ENCODE measurements at places on chromosomes 3 and 15. TPM values are rescaled to one million over a fixed set of nuclear protein-coding genes. Genes with fewer than 3 reads are reported as not detected.

VEPH1 gene
- total RNA-seq, result not detected

GRCh38 chr3:44409640-44410410, 67.6 kb downstream of the ZNF445 start:
- no peaks in the 10 kb centered on the region for H3K27me3 ChIP-seq
- no peak overlapping the region for H3K27ac ChIP-seq
- no peaks in the 10 kb centered on the region for H3K4me1 ChIP-seq
- no peaks in the 10 kb centered on the region for H3K36me3 ChIP-seq
- no peak for DNase-seq

DNA sequence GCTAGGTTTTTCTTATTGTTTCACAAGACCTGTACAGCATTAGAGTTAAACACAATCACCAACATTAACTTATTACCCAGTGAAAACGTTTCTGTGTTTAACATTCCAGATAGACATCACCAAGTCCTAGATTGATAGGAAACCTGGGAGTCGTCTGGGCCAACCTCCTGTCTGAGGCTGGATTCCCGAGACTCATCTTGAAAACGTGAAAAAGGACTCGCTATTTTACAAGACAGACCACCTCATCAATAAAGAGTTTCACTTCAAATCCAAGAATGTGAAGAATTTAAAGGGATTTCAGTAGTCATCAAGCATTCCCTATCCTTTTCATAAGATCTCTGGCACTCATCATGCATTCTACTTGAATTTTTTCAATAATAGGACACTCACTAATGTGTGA, 626.6 kb downstream of the MCTP2 start:
- DNase-seq, result no peak
- no peaks in the 10 kb centered on the region for H3K4me1 ChIP-seq
- no peak overlapping the region for H3K4me3 ChIP-seq
- H3K36me3 ChIP-seq, result no peaks in the 10 kb centered on the region

DNA sequence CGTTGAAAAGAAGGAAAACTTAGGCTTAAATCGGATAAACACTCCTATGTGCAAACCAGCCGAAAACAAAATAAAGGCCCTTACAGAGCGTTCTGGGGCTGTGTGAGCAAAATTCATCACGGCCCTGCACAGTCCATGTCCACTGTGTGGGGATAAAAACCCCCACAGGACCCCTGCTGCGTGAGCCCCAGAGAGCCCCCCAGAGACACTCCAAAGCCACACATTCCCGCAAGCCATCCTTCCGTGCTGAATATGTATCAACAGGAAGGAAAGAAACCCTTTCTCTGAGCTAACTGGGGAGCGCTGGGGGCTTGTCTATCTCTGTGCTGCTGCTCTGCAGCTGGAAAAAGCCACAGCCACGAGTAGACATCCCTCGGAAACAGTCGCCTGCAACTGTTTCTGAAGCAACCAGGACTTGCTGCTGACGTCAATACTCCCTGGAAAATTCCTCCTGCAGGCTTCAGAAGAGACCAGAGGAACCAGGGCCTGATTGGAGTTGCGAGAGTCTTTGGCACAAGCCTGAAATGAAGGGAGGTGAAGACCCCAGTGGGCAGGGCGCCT, 72.7 kb downstream of the NUP210 start:
- no peak overlapping the region for H3K4me3 ChIP-seq
- peaks cover under 1% of the 10 kb centered on the region for H3K4me1 ChIP-seq
- DNase-seq, result no peak
- H3K27me3 ChIP-seq, result no peaks in the 10 kb centered on the region

CCR8 gene
- not detected for total RNA-seq

CHRFAM7A gene
- total RNA-seq, result not detected

DNA sequence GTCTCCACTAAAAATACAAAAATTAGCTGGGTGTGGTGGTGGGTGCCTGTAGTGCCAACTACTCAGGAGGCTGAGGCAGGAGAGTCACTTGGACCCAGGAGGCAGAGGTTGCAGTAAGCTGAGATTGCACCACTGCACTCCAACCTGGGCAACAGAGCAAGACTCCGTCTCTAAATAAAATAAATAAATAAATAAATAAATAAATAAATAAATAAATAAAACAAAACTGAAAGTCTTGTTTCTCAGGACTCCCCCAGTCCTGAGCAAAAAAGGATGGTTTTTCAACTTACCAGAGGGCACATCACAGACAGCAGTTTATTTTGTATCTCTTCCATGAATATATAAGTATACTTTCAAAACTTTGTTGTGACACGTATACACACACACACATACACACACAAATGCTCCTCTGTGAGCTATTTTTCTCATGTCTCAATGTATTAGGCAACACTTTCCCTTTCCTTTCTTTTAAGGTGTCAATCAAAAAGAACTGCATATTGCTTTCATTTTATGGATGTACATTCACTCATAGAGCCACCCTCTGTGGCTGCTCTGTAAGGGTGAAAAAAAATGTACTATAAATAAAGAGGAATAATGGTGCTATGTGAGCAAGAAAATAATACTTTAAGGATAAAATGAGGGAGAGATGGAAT, 54.8 kb upstream of the MITF start:
- no peak overlapping the region for H3K27ac ChIP-seq
- H3K27me3 ChIP-seq, result no peaks in the 10 kb centered on the region
- H3K4me3 ChIP-seq, result no peak overlapping the region

DNA sequence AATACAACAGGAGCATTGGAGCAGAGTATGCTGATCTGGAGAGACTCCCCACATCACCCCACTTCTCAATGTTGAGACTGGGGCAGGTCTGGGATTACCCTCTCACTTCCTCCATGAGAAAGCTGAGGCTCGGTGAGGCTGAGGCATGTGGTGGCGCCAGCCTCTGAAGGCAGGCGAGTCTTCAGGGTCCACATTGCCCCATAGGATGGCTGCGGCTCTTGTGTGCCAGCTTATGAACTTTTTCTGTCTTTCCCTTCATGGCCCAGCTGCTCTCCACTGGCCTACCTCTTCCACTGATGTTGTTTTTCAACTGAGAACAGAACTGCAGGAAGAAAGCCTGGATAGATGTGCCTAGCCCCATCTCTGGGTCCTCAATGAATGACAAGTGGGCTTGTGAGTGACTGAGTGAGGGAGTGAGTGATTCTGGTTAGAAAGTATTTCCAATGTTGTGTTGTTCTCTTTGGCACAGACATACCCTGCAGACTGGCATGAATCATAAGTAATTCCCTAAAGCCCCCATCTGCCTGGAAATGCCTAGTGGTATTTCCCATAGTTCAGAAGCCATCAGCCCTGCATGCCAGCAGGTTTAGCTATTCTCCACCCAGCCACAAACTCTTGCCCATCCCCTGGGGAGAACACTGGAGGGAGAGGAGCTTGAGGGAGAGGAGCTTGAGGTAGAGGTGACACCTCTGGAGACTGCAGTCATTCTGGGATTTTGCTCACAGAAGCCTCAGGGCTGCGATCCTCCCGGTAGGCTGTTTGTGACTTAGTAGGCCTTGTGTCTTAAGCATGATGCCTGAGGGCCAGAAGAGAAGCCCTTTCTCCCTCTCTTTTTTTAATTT, 56.9 kb downstream of the AMOTL2 start:
- no peak overlapping the region for H3K4me3 ChIP-seq
- H3K27me3 ChIP-seq, result no peaks in the 10 kb centered on the region
- DNase-seq, result no peak
- H3K4me1 ChIP-seq, result no peaks in the 10 kb centered on the region

DNA sequence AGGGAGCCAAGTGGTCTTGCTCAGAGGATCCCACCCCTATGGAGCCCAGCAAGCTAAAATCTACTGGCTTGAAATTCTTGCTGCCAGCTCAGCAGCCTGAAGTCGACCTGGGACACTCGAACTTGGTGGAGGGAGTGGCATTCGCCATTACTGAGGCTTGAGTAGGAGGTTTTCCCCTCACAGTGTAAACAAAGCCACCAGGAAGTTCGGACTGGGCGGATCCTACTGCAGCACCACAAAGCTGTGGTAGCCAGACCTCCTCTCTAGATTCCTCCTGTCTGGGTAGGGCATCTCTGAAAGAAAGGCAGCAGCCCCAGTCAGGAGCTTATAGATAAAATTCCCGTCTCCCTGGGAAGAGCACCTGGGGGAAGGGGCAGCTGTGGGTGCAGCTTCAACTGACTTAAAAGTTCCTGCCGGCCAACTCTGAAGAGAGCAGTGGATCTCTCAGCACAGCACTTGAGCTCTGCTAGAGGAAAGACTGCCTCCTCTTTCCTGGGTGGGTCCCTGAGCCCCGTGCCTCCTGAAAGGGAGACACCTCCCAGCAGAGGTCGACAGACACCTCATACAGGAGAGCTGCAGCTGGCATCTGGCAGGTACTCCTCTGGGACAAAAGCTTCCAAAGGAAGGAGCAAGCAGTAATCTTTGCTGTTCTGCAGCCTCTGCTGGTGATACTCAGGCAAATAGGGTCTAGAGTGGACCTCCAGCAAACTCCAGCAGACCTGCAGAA, 576.3 kb upstream of the NECTIN3 start:
- DNase-seq, result no peak
- no peaks in the 10 kb centered on the region for H3K27me3 ChIP-seq
- H3K4me1 ChIP-seq, result no peaks in the 10 kb centered on the region
- no peaks in the 10 kb centered on the region for H3K36me3 ChIP-seq
- no peak overlapping the region for H3K27ac ChIP-seq
- no peak overlapping the region for H3K4me3 ChIP-seq

DNA sequence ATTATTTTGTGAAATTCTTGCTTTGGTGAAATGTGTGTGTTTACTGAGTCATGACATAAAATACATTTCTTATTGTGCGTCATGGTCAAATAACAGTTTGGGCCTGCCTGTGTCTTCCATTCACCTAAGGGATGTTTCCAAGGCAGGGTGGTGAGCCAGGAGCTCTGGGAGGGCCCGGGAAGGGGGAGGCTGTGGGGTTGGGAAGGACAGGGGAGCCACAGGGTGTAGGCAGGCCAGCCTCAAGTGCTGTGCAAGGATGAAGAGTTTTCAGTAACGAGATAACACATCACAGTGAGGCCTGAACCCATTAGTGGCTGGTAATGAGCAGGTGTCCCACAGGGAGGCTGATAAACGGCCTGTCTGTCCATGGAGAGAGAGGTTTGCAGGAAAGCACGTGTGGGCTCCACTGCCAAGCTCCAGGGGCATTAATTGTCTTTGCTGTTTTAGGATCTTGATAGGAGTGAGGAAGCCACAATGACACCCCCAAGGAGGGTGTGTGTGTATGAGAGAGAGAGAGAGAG, 35.6 kb upstream of the SEC13 start:
- no peaks in the 10 kb centered on the region for H3K36me3 ChIP-seq
- no peaks in the 10 kb centered on the region for H3K27me3 ChIP-seq
- peaks cover 27% of the 10 kb centered on the region for H3K4me1 ChIP-seq
- no peak overlapping the region for H3K4me3 ChIP-seq

WDR76 gene
- total RNA-seq, result 43.8 TPM
